T-helper 17 cell (primary cell): ENCODE measurements at places on chromosomes 12 and 14.

DNA sequence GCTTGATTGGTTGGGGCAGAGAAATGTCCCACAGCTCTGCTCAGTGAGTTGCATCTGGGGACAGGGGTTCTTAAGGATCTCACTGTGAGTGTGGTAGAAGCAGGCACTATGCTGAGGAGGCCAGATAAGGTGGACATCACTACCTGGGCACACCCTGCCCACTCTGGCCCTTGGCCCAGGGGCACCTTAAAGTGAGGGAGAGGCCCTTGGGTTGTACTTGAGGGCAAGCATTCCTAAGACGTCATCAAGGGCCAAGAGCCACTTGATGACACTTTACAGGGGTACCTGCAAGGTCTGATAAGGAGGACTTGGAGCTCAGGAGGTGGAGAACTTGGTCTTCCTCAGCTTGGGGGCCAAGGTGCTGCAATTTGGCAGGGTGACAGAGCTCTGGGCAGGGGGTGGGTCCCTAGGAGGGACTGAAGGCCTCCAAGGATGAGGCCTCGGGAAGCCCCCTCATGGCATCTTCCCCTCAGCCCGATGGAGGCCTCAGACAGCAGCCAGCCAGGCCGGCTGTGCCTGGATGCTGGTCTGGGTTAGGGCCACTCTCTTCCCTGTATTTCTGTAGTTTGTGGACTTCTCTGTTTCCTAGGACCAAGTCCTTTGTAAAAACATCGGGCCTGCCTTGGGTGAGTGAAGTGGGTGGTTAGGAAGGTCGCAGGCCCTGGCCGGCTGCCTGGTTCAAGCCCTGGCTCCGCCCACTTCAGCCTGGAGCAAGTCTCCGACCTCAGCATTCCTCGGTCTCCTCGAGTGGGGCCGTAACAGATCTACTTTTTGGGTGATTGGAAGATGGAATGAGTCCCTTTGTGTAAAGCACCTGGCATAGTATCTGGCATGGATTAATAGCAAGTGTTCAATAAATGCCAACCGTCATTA lies 24.8 kb downstream of the GPR68 start:
- no peak for DNase-seq

- no peak for DNase-seq
Observed at GRCh38 chr14:104843442-104844305, 21.4 kb upstream of the CEP170B start.

DNA sequence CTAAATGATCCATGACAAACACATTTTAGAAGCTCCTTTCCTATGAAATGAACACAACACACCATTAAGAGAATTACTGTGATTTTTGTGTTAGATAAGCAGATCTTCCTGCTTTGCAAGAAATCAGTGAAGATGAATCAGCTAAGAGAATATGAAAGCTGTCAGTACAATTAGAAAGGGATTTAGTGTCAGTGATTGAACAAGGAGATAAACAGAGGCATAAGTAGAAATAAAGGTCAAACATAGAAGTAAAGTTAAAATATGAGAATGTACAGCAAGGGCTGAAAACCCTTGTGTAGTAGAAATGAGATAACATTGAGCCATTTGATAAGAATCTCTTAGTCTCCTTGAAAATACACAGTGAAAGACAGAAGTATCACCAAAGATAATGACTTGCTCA lies 21.4 kb upstream of the SLC16A7 start:
- no peak for DNase-seq

GRCh38 chr14:43671716-43672485 lies 835.2 kb downstream of the FSCB start:
- no peak for DNase-seq

- no peak for DNase-seq
Observed at GRCh38 chr14:100677554-100678468, 48.9 kb upstream of the DLK1 start.

GRCh38 chr12:25241167-25242020 lies 9.3 kb downstream of the KRAS start:
- DNase-seq = no peak

GRCh38 chr14:70624972-70625371 lies 16.7 kb upstream of the TTC9 start:
- no peak for DNase-seq

DNA sequence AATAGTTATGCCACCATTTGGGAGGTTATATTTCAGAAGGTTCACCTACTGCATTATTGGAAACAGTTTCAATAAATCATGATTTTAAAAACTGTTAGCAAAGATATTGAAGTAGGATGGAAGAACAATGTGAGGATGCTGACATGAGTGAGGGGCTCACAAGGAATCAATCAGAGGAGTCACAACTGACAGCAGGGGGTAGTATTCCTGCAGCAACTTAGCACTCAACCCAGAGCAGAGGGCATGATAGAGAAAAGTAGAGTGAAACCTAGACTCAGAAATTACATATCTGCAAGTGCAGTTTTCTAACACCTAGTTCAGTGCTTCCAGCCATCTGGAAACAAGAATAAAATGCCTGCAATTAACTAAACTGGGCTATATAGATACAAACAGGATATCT lies 772.5 kb upstream of the USP15 start:
- DNase-seq = no peak

GRCh38 chr14:104219731-104220214 lies 81.4 kb downstream of the KIF26A start:
- DNase-seq = peak; percentile 5
